ENCODE measurements at places on chromosomes 3 and 15.

GRCh38 chr3:112685420-112685819, 44.5 kb upstream of the CCDC80 start:
- DNase-seq = no peak

GRCh38 chr3:19074257-19074900, 73.9 kb upstream of the KCNH8 start:
- no peak for DNase-seq

GRCh38 chr3:14284694-14285547, 106.3 kb downstream of the LSM3 start:
- no peak for DNase-seq

DNA sequence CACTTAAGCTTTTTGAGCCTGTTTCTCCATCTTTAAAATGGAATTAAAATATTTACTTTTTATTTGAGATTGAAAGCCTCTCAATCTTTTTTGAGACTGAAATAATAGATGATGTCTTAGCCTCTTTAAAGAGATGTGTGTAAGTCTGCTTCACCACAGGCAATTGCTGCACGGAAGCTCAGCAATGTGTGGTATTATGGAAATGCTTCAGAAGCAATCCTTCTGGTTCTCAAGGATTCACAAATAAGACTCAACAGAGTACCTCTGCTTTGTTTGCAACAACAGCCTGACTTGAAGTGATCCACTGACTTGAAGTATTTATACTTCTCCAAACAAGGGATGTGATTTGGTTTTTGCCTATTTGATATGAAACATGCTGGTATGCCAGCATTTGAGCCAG, 332.0 kb upstream of the RASGRP1 start:
- no peak for DNase-seq

DNA sequence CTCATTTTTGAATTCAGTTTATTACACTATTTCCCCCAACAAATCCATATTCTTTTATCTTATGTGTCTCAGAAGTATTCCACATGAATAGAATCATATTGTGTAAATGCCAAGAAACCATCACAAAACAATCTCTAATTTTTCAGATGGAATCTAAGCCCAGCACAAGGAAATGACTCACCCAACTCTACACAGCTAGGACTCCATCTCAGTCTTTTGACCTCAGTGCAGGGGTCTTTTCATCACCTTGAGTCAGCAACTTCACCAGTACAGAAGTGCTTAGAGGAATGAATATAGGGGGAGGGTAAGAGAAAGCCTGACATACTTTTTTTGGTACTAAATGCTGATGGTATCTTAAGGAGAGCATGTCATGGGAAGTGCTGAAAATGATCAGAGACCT, 169.3 kb upstream of the LRRN1 start:
- DNase-seq = no peak

- DNase-seq = no peak
Observed at GRCh38 chr3:109532257-109533216, 195.2 kb upstream of the DPPA4 start.

- DNase-seq = no peak
Observed at GRCh38 chr3:25581335-25581734, 83.4 kb downstream of the TOP2B start.

DNA sequence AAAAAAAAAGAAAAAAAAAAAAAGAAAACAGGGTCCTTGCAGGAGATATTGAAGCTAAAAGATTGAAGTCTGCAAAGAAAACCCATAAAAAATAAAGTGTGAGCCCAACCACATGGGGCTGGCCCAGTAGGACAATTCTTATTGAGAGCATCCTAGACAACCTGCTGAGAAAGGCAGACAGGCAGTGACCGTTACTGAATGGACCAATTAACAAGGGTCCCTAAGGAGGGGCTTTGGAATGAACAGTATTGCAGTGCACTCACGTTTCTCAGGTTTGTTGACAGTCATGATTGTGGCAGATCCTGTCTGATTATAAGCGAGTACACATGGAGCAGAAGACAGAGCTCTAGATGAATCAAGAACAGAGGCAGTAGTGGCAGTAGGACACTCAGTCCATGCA, 168.6 kb downstream of the LSAMP start:
- DNase-seq = no peak

DNA sequence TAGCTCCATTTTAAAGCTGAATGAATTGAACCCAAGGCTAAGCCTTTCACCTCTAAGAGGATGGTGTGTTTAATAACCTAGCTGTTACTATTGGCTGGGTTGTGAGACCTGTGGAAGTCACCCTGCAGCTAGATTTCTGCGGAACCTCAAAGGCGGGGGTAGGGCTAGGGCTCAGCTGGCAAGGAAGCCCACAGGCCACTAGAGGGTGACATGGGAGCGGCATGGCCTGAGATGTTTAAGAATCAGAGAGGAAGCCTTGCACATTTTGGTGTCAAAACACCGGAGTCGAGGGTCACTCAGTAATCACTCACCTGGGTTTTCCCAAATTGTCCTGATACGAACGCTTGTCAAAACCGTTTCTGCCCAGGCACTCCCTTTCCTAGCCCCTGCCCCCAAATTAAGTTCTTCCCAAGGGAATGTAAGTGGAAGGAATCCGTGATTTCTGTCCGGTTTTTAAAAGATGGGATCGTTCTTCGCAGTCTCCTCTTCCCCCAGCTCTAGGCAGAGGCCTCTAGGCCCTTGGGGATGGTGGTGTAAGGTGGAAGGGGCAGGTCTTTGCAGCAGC, 3.8 kb upstream of the ACAD9 start:
- DNase-seq = no peak

- DNase-seq = no peak
Observed at GRCh38 chr3:128458746-128459460, 7.8 kb downstream of the DNAJB8 start.

DNA sequence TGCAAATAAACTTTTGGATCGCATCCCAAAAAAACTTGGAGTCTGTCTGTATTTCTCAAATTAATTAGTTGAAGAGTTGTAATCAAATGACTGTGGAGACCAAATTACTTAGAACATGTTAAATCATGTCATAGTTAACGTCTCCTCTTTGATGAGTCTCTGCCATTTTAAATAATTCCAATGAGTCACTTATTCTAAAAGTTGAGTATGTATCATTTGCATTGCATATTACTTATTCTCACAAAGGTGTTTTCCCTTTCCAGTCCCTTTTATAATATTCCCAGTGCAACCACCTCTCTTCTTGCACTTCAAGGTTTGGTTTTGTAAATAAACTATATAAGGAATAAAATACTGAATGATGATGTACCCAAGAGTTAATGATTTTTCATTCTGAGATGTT, 36.0 kb upstream of the MBNL1 start:
- no peak for DNase-seq

DNA sequence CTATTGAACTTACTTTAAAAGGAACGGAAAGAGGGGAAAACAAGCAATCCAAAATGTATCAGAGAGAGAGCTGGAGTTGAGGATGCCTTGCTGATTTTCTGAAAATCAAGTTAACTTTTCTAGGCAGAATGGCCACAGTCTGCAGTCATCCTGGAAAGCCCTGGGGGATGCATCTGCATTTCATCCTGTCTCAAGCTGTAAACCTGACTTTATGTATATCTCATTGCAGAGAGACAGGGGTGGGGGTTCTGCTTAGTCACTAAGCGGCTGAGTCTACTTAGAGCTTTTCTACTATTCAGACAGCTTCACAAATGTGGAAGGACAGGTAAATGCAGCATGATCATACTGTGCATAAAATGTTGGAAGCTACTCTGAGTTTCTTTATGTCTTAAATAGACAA, 41.4 kb downstream of the MRPS25 start:
- DNase-seq = no peak

- DNase-seq = no peak
Observed at GRCh38 chr3:165279471-165279870, 83.3 kb upstream of the SLITRK3 start.

DNA sequence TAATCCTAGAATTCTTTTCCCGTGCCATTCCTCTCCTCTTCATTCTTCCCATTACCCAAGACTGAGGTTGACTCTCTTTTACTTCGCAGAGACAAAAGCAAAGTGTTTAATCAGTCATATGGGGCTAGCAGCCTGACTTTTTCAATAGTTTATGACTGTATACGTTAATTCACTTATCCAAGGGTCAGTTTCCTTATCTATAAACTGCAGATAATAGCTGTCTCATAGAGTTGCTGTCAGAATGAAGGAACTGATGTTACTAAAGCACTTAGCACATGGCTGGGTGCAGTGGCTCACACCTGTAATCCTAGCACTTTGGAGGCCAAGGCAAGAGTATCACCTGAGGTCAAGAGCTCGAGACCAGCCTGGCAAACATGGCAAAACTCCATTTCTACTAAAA, 43.5 kb upstream of the ULK4 start:
- DNase-seq = no peak

DNA sequence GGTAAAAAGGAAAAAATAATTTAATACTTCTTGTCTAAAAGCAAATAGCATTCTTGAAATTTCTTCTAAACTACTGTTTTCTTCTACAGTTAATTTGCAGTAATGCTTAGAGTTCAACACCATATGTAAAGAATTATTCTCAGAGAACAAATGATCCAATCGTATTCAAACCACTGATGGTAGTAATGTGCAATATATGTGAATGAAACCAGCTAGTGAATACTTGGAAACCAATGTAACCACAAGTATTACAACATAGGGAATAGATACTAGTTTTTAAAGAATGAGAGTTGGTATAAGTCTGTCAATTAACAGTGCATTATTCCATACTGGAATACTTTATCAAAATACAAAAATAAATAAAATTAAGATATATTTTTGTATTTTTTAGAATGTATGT, 850.0 kb downstream of the DIPK2A start:
- no peak for DNase-seq

DNA sequence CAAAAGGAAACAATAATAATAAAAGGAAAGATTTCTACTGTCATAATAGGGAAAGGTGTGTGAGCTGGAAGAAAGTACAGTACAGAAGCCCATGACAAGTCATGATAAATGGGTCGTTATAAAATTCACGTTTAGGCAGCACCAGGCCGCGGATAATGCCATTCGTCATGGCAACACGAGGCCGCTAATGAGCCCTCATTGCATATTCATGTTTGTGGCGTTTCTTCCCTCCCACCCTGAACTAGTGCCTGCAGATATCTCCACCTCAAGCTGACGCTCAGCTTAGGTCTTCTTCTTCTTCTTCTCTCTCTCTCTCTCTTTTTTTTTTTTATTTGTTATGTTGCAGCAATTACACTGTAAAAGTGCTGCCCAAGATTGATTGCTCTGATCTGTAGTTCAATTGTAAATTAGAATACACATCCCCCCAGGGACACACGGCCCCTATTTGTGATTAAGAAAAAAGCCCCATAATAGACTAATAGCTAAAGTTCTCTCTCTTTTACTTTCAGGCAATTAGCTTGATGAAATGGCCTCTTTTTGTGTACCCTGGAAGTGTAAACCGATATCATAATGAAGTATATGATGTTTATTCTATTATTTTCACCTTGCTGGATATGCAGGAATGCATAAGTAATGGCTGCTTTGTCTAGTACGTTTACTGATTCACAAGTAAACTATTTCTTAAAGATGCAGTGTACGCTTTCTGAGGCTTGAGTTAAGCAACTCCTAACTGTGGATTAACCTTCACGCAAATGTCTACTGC, 61.9 kb upstream of the NR2F2 start:
- DNase-seq = no peak

DNA sequence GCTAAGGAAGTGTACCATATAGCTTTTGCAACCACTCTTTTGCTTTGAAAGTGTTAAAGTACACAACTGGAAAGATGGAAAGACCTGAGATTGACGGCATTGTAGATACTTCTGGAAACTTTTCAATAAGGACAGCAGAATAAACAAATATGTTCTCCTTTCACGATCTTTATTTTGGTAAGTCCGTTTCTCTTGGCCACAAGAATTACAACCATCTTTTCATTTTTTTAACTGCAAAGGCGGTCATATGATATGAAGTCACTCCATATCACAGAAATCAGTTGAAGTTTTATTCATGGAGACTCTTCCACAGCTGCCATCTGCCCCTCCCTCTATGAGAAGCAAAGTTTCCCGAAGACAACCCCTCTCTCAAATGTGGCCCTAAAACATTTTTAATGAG, 303.4 kb upstream of the ICE2 start:
- DNase-seq = no peak

DNA sequence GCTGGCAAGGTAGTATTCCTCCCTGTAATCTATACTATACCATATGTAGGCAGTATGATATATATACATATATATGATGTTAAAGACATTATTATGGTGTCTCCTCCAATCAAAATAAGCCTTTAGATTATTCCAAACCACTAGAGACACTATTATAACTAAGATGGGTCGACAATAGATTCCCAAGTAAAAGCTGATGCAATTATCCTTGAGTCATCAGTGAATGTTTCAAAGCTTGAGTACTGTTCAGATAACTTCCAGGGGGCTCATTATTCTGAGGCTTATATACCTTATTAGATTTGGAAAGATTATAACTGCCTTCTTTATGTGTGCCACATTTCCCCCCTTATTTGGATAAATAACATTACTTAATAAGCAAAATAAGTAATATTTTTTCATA, 11.9 kb upstream of the C3orf38 start:
- no peak for DNase-seq

DNA sequence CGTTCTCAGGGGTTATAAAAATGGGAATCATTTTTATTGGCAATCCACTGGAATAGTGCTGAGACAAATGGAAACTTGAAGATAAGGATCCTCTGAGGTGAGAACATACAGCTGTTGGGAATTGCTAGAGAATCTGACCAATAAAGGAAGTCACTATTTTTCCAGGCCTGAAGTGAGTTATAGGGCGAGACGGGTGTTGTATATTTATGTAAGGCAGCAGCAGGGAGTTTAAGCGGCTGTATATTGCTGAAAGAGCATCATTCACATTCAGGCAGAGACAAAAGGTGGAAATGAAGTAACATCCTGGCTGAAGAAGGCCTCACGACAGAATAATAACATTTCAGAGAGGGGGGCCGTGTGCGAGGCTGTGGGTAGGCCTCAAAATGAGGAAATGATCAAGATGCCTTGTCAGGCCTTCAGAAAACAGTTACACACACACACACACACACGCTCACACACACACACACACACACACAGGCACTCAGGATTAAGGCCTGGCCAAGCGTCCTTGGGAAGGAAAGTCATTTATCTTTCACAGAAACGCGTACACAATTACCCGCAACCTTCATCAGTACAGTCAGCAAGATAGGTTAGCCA, 964.9 kb upstream of the NR2F2 start:
- DNase-seq = no peak

GRCh38 chr3:197050511-197050910, 20.9 kb upstream of the MELTF start:
- DNase-seq = no peak

- DNase-seq = no peak
Observed at GRCh38 chr3:129304146-129304961, 25.7 kb downstream of the HMCES start.

GRCh38 chr15:80547264-80547663, 143.1 kb downstream of the ARNT2 start:
- no peak for DNase-seq

DNA sequence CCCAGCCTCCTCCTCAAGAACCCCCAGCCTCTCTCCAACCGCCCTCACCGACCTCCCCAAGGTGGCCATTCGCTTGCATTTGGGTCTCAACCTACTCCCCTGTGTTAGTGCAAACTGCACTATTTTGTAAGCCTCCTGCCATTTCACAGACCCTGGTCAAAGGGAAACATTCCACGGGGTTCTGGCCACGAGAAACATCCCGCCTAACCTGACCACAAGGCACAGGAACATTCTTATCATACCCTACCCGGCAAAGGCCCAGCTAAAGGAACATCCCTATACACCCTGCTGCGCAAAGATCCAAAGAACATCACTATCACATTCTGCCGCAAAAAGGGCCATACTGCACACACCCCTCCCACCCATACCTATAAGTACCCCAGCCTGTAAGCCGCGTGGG, 22.9 kb downstream of the RPSA start:
- no peak for DNase-seq

GRCh38 chr3:107910713-107911259, 180.0 kb downstream of the CD47 start:
- no peak for DNase-seq

- no peak for DNase-seq
Observed at GRCh38 chr3:116614795-116615362, 94.7 kb upstream of the TUSC7 start.

Measured in thoracic aorta (tissue), 2 donors.